ENCODE measurements at places on chromosomes 4 and X. TPM values are rescaled to one million over a fixed set of nuclear protein-coding genes. Genes with fewer than 3 reads are reported as not detected.

The WDR17 gene
- 1.7 TPM for total RNA-seq

The SNCA gene
- 0.60 TPM for total RNA-seq

The OCRL gene
- 2.8 TPM for total RNA-seq

The COX7B2 gene
- total RNA-seq: not detected

The IL21 gene
- 35.0 TPM for total RNA-seq

The CDKN2AIP gene
- 26.3 TPM for total RNA-seq

The MAP7D2 gene
- 0.66 TPM for total RNA-seq

The NWD2 gene
- total RNA-seq: not detected

The C1QTNF7 gene
- not detected for total RNA-seq

The TBC1D19 gene
- 3.9 TPM for total RNA-seq

The STARD8 gene
- 0.11 TPM for total RNA-seq

The HSFX4 gene
- total RNA-seq: not detected

The RPS6KA6 gene
- 0.13 TPM for total RNA-seq

The MAGEA2 gene
- total RNA-seq: not detected

The NRK gene
- total RNA-seq: 0.03 TPM

The PABPC5 gene
- total RNA-seq: not detected

The PDLIM3 gene
- total RNA-seq: not detected

The NKX1-1 gene
- total RNA-seq: not detected

The NKAP gene
- 10.5 TPM for total RNA-seq

The SLC30A9 gene
- 37.6 TPM for total RNA-seq

The AIMP1 gene
- 73.8 TPM for total RNA-seq

The PLP2 gene
- 111 TPM for total RNA-seq

The YY2 gene
- total RNA-seq: 0.92 TPM

The RBM46 gene
- not detected for total RNA-seq

The SLC49A3 gene
- 0.48 TPM for total RNA-seq

The TMEM131L gene
- 44.0 TPM for total RNA-seq

The NPY1R gene
- 0.11 TPM for total RNA-seq

The NXF2B gene
- not detected for total RNA-seq

The GABRQ gene
- total RNA-seq: not detected

The CTSO gene
- 1.1 TPM for total RNA-seq

The MAGEA1 gene
- not detected for total RNA-seq

Data from activated T-cell treated with anti-CD3 and anti-CD28 coated beads, Interleukin-2, amount 50 U/mL, for 4 hours (primary cell).